ENCODE measurements at places on chromosomes 16 and 17.
A peak's percentile ranks its signal among the peaks of the same experiment; 100 is the strongest.

GRCh38 chr16:59355704-59356103 is 621.6 kb upstream of the GOT2 start:
- DNase-seq = no peak

GRCh38 chr17:35252651-35253050 is 9.8 kb downstream of the SLFN5 start:
- no peak for DNase-seq

DNA sequence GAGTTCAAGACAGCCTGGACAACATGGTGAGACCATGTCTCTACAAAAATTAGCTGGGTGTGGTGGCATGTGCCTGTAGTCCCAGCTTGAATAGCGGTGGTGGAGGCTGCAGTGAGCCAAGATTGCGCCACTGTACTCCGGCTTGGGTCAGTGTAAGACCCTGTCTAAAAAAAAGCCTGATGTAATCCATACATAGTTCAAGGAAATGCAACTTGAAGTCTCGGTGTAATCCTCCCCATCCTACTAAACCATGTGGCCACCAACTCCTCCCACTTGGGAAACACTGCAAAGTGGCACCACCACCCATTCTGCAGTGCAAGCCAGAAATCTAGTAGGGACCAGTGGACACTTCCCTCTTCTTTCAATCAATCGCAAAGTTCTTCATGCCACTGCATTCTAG is 5.4 kb upstream of the KPNB1 start:
- no peak for DNase-seq

DNA sequence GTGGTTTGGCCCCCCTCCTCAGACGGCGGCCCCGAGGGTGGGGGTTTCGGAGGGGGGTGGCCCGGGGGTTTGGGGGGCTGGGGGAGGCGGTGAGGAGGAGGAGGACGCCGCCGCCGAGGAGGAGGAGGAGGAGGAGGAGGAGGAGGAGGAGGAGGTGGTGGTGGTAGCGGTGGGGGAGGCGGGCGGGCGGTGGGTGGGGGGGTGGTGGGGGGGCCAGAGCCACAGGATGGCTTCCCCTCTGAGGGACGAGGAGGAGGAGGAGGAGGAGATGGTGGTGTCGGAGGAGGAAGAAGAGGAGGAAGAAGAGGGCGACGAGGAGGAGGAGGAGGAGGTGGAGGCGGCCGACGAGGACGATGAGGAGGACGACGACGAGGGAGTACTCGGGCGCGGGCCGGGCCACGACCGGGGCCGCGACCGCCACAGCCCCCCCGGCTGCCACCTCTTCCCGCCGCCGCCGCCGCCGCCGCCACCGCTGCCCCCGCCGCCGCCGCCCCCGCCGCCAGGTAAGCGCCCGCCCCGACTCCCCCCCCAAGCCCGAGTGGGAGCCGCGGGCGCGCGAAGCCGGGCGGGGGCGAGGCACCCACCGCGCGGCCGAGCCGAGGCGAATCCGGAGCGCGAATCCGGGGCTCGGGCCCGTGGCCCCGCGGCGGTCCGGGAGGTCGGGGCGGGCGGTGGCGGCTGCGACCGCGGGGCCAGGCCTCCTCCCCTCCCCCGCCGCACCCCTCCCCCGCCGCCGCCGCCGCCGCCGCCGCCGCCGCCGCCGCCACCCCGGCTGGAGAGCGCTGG is 3.8 kb upstream of the CHD3 start:
- DNase-seq = peak; percentile 35

- no peak for DNase-seq
Measured at GRCh38 chr16:63200940-63201339, 1164.7 kb upstream of the CDH8 start.

DNA sequence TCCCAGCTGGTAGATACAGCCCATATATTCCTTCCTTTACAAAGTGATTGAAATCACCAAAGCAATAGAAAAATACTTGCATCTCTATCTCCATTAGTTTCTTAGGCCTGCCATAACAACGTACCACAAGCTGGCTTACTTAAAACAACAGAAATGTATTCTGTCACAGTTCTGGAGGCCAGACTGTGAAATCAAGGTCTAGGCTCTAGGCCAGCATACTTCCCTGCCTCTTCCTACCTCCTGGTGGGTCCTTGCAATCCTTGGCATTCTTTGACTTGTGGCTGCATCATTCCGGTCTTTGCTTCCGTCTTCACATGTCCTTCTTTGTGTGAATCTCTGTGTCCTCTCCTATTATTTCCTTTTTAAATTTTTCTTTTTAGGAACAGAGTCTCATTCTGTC is 62.5 kb downstream of the ERCC4 start:
- DNase-seq = no peak

GRCh38 chr16:11597235-11598095 is 10.7 kb upstream of the LITAF start:
- peak; percentile 20 for DNase-seq

- no peak for DNase-seq
Measured at GRCh38 chr16:55832425-55832772, 497 bp downstream of the CES1 start.

Measured in left cardiac atrium (tissue), 4 donors.